ENCODE measurements at places on chromosomes 12 and 14.

DNA sequence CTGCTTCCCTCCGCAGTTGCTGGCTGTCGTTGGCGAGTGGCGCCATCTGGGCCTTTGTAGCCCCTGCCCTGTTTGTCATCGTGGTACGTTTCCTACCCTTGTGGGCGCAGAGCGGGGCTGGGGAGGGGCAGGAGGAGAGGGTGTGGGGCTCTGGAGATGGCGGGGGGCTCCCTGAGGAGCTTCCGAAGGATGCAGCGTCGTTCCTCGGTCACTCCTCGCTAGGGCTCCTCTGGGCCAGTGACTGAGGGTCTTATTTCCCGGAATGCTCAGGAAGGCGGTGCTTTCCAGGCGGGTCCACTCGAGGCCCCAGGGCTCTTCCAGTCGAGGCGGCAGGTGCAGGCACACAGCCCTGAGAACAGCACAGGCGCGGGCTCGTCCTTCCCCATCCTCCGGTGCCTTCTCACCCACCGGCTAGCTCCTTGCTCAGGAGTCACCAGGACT is 167.1 kb downstream of the ADGRD1 start:
- DNase-seq, result no peak

- DNase-seq, result no peak
Observed at GRCh38 chr12:130754234-130754901, 38.3 kb upstream of the RIMBP2 start.

- no peak for DNase-seq
Observed at GRCh38 chr14:54864526-54864925, 38.1 kb downstream of the GCH1 start.

DNA sequence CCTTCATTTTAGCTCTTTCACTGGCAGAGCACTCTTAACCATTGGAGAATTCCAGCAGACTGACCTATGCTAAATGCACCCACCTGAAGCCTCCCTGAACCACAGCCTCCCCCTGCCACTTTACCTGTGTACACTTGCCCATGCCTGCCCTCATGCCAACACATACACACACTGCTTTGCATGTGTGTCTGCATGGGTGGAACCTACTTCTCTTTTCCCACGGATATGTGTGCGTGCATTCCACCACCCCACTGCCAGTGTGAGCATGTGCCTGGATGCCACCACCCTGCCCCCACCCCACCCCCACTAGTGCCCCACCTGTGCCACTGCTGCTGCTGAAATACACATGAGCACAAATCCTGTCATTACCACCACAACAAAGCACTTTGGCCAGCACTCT is 49.5 kb upstream of the EEA1 start:
- DNase-seq, result no peak

DNA sequence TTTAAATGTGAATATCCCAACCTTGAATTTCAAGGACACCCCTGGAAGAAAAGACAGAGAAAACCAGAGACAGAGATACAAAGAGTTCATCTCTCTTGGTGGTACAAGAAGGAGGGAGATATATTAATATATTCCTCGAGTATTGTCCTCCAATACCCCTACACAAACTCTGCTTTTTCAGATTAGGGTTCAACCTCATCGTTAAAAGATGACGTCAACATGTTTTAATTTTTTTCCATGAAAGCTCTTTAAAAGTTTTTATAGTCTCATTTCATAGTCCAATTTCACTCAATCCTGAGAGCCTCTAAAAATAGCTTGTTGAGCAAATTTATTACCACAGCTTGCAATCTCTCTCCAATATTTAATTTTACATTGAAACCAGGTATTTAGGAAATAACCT is 19.4 kb downstream of the RHOJ start:
- no peak for DNase-seq

DNA sequence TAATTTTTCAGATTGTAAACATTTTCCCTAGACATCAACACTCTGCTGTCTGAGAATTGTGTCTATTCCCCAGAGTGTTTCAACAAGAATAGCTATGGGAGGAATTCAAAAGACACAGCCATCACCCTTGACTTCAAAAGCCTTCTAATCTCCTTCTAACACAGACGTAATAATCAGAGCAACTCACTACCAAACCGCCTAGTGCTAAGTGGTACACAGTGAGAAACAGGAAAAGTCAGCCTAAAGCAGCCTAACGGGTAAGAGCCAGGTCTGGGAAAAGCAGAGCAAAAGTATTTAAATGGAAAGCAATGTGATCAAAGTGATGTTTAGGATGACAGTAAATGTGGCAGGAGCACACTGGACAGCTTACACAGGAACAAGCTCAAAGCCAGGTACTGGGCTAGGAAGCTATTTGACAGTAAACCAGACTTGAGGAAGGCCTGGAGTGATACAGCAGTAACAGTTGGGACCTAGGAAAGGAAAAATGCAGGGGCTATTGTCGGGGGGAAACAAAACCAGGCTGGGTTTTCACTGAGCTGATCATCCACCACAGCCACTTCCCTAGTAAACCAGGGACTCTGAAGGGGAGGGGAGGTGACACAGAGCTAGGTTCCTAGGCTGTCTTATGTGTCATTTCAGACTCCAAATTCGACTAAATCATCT is 29.4 kb downstream of the CORO1C start:
- no peak for DNase-seq

DNA sequence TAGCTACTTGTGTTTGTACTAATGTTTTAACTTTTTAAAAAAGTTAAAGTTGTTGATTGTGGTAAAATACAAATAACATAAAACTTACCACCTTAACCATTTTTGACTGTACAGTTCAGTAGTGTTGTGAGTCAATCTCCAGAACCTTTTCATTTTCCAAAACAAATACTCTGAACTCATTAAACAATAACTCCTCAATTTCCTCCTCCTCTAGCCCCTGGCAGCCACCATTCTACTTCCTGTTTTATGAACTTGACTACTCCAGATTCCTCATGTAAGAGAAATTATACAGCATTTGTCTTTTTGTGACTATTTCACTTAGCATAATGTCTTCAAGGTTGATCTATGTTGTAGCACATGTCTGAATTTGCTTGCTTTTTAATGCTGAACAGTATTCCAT is 299.1 kb upstream of the AMIGO2 start:
- DNase-seq, result no peak

GRCh38 chr12:25566202-25566949 is 13.3 kb upstream of the LMNTD1 start:
- no peak for DNase-seq

GRCh38 chr14:41297576-41298327 is 308.9 kb upstream of the LRFN5 start:
- DNase-seq, result no peak

- DNase-seq, result no peak
Observed at GRCh38 chr14:21057803-21058675, at the start of gene RNASE8. RNASE8 (plus strand) TSS chr14:21057822; CDS start chr14:21057893, 71 bp downstream.
